ENCODE measurements at places on chromosomes 16 and 17. TPM values are rescaled to one million over a fixed set of nuclear protein-coding genes. Genes with fewer than 3 reads are reported as not detected.

- peaks cover 23% of the 10 kb centered on the region for H3K4me1 ChIP-seq
- peak overlapping the region; percentile 72 for H3K4me3 ChIP-seq
- no peaks in the 10 kb centered on the region for H3K36me3 ChIP-seq
- H3K27me3 ChIP-seq, result peaks cover 87% of the 10 kb centered on the region
- no peak for DNase-seq
Measured at GRCh38 chr16:54284931-54285413, 1.6 kb downstream of the IRX3 start.

DNA sequence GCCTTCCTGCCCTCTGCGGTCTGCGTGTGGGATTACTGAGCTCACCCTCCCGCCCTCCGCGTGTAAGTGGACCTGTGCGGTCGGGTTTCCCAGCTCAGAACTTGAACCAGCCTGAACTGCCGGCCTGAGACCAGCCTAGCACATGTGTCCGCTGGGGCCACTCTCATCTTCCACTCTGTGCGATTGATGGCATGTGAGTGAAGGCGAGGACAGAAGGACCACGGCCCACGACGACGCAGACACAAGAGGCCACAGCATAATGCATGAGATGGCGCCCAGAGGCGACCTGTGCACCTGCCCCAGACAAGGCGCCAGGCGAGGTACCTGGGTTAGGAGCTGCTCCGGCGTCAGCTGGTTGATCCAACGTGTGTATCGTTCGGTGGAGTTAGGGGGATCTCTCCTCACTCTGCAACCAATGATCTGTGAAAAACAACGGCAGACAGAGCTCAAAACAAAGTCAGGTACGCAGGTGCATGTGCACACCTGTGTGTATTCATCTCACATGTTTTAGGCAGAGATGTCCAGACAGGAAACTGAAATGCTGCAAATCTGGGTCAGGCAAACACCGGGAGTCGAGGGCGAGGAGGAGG, 74.5 kb upstream of the METRNL start:
- no peaks in the 10 kb centered on the region for H3K27me3 ChIP-seq
- no peaks in the 10 kb centered on the region for H3K36me3 ChIP-seq
- DNase-seq, result no peak

DNA sequence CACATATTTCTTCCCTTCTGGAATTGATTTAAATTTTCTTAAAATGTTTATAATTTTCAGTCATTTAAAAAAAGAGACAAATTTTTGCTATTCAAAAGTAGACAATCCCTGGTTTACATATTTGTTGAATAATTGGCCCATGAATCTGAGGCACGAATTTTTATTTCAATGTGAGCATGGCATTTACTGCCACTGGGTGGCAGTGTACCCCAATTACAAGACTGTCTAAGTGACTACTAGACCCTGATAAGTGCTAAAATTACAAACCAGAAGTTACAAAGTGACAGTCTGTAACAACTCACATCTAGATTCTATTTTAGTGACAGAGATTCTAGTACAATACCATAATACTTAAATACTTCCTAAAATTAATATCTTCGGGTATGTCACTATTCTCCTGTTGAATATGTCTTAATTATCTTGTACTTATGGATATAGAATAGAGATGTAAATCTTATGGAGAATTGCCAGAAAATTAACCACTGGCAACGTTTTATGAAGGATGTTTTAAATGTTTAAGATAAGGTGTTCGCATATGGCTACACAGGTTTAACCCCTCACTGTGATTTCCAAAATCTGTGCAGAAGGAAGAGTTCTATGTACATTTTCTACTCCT, 235.8 kb downstream of the MAP2K4 start:
- H3K27me3 ChIP-seq, result no peaks in the 10 kb centered on the region
- no peaks in the 10 kb centered on the region for H3K36me3 ChIP-seq
- H3K4me1 ChIP-seq, result no peaks in the 10 kb centered on the region
- no peak overlapping the region for H3K27ac ChIP-seq

DNA sequence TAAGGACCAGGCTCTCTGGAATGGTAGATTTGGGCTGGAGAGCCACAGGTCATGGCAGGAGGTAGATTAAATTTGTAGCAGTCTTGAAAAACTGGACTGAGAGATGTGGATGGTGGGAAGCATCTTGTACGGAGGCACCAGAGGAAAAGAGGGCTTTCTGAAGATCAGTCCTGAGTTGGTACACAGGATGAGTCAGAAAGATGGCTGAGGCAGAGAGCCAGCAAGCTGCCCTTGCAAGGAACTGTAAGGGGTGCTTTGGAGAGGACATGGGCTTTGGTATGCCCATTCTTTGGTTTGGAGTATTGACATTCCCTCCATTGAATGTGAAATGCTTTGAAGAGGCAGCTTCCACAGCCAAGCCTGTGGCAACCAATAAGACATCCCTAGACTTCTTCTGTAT, 55.9 kb downstream of the MYOCD start:
- H3K36me3 ChIP-seq, result no peaks in the 10 kb centered on the region
- no peak overlapping the region for H3K4me3 ChIP-seq
- no peaks in the 10 kb centered on the region for H3K4me1 ChIP-seq
- no peak for DNase-seq
- no peak overlapping the region for H3K27ac ChIP-seq
- no peaks in the 10 kb centered on the region for H3K27me3 ChIP-seq

GRCh38 chr16:6284731-6285130, 1047.9 kb upstream of the RBFOX1 start:
- H3K4me3 ChIP-seq, result no peak overlapping the region
- DNase-seq, result peak; percentile 24
- H3K4me1 ChIP-seq, result peaks cover 12% of the 10 kb centered on the region
- no peak overlapping the region for H3K27ac ChIP-seq
- no peaks in the 10 kb centered on the region for H3K36me3 ChIP-seq
- no peaks in the 10 kb centered on the region for H3K27me3 ChIP-seq

DNA sequence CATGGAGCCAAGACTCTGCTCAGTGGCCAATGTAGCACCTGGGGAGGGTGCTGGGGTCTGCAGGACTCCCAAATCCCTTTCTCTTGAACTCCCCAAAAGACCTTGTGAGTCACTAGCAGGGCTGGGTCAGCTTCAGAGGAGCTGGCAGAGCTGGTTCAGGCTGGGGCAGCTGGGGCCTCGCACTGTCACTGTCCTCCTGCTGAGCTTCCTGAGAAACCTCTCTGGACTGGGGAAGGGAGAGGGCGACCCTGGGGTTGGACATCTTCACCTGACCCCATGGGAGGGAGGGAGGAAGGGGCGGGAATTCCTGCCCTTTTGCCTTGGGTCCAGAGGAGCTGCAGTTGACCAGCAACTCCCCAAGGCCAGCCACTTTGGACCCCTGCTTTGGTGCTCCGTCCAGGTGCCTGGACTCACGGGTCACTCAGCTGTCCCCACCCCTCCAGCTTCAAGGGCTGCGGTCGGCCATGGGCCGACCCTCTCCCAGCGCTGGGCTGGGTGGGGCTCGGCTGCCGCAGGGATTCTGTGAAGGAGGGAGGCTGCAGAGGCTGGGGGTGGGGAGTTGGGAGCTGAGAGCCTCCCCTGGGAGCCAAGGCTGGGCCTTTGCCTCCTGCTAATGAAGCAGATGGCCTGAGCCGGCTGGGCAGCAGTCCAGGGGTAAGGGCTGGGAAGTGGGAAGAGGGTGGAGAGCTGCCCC, 9.2 kb downstream of the FMNL1 start:
- no peak for DNase-seq
- peaks cover 5% of the 10 kb centered on the region for H3K27me3 ChIP-seq
- no peak overlapping the region for H3K4me3 ChIP-seq
- peaks cover 22% of the 10 kb centered on the region for H3K4me1 ChIP-seq
- no peak overlapping the region for H3K27ac ChIP-seq
- no peaks in the 10 kb centered on the region for H3K36me3 ChIP-seq

DNA sequence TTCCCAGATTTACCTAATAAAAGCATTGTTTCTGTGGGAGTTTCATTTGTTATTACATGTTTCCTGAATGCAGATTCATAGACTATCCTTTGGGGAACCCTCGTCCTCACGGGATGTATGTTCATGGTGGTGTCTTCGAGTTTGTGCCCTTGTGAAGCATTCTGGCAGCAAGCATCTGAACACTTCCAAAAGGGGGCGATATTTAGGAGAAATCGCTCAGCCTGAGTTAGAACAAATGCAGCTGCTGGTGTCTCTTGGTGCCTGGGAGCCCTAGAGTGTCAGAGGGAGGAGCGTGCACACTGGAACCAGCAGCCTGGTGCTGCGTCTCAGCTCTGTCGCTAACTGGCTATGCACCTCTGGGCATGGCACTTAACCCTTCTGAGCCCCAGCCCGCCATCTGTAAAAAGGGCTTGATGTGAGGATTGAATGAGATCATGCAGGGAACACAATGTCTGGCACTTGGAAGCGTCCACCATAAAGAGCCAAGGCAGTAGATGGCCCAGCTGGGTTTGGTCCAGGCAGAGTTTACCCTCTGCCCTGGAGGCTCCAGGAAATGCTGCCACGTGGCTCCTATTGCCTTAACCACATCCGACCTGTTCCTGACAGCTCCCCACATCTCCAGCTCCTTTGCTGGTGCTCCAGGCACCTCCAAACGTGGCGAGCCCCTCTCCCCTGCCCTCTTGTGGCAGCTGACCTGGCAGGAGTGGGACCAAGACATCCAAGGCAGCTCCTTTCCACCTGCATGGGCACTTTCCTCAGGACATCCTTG, 25.0 kb upstream of the C16orf78 start:
- no peaks in the 10 kb centered on the region for H3K36me3 ChIP-seq
- no peak for DNase-seq
- H3K4me1 ChIP-seq, result no peaks in the 10 kb centered on the region
- H3K27me3 ChIP-seq, result no peaks in the 10 kb centered on the region
- H3K4me3 ChIP-seq, result no peak overlapping the region

Gene VAT1L
- 49.6 TPM for total RNA-seq

GRCh38 chr17:8979715-8980114, 14.2 kb upstream of the PIK3R5 start:
- no peak for DNase-seq
- H3K4me3 ChIP-seq, result no peak overlapping the region
- H3K36me3 ChIP-seq, result no peaks in the 10 kb centered on the region
- H3K27me3 ChIP-seq, result no peaks in the 10 kb centered on the region

- DNase-seq, result no peak
- no peaks in the 10 kb centered on the region for H3K27me3 ChIP-seq
- no peaks in the 10 kb centered on the region for H3K36me3 ChIP-seq
- peaks cover 1% of the 10 kb centered on the region for H3K4me1 ChIP-seq
- H3K4me3 ChIP-seq, result no peak overlapping the region
Measured at GRCh38 chr17:81184555-81184954, 18.5 kb upstream of the AATK start.

Gene WSCD1
- total RNA-seq, result 47.4 TPM

DNA sequence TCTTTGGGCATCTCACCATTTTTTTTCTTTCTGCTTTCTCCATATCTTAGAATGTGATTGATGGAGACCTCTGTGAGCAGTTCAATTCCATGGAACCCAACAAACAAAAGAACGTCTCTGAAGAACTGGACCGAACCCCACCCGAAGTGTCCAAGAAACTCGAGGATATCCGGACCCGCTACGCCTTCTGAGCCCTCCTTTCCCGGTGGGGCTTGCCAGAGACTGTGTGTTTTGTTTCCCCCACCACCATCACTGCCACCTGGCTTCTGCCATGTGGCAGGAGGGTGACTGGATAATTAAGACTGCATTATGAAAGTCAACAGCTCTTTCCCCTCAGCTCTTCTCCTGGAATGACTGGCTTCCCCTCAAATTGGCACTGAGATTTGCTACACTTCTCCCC, 48.0 kb downstream of the SF3B3 start:
- no peaks in the 10 kb centered on the region for H3K4me1 ChIP-seq
- H3K4me3 ChIP-seq, result no peak overlapping the region
- H3K27ac ChIP-seq, result no peak overlapping the region
- DNase-seq, result no peak

Gene SPNS1
- total RNA-seq, result 49.7 TPM

Gene OR2C1
- not detected for total RNA-seq

GRCh38 chr16:85514598-85515318, 98.4 kb upstream of the GSE1 start:
- no peaks in the 10 kb centered on the region for H3K27me3 ChIP-seq
- H3K27ac ChIP-seq, result no peak overlapping the region
- H3K4me1 ChIP-seq, result peaks cover 20% of the 10 kb centered on the region
- no peak overlapping the region for H3K4me3 ChIP-seq

DNA sequence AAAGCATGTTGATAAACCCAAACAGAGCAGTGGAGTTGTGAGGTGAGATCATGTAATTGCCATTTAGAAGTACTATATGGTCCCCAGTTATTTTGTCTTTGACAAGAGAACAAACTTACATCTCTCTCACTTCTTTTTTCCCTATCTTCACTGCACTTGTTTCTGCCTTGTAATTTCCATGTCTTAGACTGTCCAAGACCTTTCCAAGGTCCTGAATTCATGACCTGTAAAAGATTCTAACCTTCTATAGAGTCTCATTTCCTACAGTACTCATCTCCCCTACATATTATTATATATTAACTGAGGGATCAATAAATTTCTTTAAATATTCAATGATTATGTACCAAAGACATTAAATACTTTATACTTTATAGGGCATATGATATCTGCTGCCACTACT, 295.3 kb upstream of the KIF2B start:
- H3K27me3 ChIP-seq, result no peaks in the 10 kb centered on the region
- no peak overlapping the region for H3K27ac ChIP-seq
- no peak overlapping the region for H3K4me3 ChIP-seq
- no peak for DNase-seq

Gene C16orf92
- total RNA-seq, result not detected

Gene IGFALS
- not detected for total RNA-seq

Gene CDC6
- total RNA-seq, result 140 TPM

Gene GPS1
- 157 TPM for total RNA-seq

GRCh38 chr16:67198238-67198734, 645 bp upstream of the ELMO3 start:
- H3K4me1 ChIP-seq, result no peaks in the 10 kb centered on the region
- H3K27me3 ChIP-seq, result no peaks in the 10 kb centered on the region
- H3K27ac ChIP-seq, result no peak overlapping the region

Gene CD79B
- 1.5 TPM for total RNA-seq

DNA sequence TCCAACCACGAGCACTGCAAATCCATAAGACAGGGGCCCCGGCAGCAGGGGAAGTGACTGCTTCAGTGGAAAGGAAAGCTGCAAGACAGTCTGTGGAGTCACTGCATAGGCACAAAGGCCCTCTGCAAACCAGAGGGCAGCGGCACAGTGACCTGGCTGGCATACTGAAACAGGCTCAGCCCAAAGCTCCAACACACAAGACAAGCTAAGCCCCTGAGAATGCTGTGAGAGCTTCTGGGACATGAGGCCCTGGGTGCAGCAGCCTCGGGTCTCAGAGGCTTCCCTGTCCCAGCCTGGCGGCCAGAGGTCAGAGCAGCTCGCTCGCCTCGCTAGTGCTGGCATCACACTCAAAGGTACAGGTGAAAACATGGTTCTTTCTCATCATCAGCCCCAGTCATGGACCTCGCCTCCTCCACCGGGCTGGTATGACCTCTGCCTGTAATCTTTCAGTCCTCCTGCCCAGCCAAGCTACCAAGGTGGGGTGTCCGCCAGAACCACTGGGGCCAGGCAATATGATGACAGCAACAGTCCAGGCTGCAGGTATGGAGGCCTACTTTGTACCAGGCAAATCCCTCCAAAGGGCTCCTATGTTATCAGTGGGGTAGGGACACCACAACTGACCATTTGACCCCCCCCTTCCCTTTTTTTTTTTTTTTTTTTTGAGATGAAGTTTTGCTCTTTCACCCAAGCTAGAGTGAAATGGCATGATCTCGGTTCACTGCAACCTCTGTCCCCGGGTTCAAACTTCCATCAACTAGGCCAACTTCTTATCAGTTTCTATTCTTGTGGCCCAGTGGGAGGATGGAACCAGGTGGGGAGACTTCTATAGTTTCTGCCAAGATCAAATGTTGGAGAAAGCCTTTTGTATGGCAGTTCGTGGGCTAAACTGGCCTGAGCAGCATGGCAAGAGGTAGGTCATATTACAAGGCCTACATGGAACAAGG, 19.2 kb downstream of the ST3GAL2 start:
- H3K4me1 ChIP-seq, result no peaks in the 10 kb centered on the region
- no peaks in the 10 kb centered on the region for H3K27me3 ChIP-seq
- H3K27ac ChIP-seq, result no peak overlapping the region
- H3K36me3 ChIP-seq, result no peaks in the 10 kb centered on the region
- H3K4me3 ChIP-seq, result no peak overlapping the region

All from H1 (cell line).